ENCODE measurements at places on chromosomes 5 and 9. TPM values are rescaled to one million over a fixed set of nuclear protein-coding genes. Genes with fewer than 3 reads are reported as not detected.

EFNA5 gene
- total RNA-seq, result 57.5 TPM

QRFP gene
- total RNA-seq, result not detected

IGFBPL1 gene
- 0.34 TPM for total RNA-seq

CACNA1B gene
- total RNA-seq, result 0.75 TPM

SNAPC4 gene
- total RNA-seq, result 18.2 TPM

Data from mesothelial cell of epicardium (in vitro differentiated cells).